ENCODE measurements at places on chromosomes 1 and 21. TPM values are rescaled to one million over a fixed set of nuclear protein-coding genes. Genes with fewer than 3 reads are reported as not detected.

GRCh38 chr1:107436552-107437241, 295.9 kb downstream of the NTNG1 start:
- DNase-seq, result no peak

DNA sequence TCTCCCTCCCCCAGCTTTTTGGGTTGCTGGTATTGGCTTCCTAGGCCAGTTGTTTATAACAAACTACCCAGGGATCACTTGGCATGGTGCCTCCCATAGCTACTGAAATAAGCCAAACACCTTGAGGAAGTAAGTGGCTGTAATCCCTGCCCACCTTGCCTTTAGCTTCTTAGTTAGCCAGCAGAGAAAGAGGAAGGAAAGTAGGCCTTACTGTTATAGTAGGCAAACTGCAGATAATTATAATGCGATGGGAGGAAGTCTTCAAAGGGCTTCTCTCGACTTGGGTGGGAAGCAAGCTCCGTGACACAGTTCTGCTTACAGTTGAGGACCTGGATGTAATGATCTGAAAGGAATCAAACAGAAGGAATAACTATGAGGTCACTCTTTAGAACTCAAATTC, 8.2 kb downstream of the P3H1 start:
- no peak for DNase-seq

The ETS2 gene
- total RNA-seq, result 15.9 TPM

The NUF2 gene
- 74.7 TPM for total RNA-seq

- peak; percentile 28 for DNase-seq
These were observed 28.6 kb upstream of the DUSP23 start for GRCh38 chr1:159752135-159752580.

- DNase-seq, result no peak
These were observed 58.0 kb upstream of the PRMT6 start for GRCh38 chr1:106998431-106999002.

GRCh38 chr1:67394548-67394947, 35.7 kb downstream of the SERBP1 start:
- no peak for DNase-seq

DNA sequence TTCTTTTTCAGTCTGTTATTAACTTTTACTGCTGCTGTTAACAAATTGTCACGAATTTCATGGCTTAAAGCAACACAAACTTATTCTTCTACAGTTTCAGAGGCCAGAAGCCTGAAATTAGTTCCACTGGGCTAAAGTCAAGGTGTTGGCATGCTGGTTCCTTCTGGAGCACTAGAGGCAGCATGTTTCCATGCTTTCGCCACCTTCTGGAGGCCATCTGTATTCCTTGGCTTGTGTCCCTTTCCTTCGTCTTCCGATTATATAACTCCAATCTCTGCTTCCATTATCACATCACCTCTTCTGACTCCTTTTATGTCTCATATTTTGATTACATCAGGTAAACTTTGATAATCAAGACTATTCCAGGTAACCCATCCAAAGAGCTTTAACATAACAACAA, 1742.1 kb downstream of the BRINP3 start:
- DNase-seq, result no peak

- DNase-seq, result no peak
These were observed 67.1 kb upstream of the PTGFRN start for GRCh38 chr1:116842654-116843053.

The LRRC39 gene
- total RNA-seq, result not detected

DNA sequence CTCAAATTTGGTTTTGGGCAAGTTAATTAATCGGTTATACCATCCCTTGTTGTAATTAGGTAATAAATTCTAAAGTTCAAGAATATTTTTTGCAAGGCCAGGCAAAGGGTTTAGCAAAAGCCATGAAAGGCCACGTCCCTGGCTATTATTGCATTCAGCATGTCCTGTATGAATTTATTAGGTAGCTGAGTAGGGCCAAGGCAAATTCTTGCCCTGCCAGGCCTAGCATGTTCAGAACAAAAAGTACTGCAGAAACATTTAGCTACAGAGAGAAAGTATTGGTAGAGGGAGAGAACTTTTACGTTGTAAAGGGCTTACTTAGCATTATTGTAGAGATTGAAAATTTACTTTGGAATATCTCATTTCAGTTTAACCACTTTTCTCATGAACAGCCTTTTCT, 94.4 kb downstream of the PATJ start:
- DNase-seq, result no peak

The HHAT gene
- 10.7 TPM for total RNA-seq

- no peak for DNase-seq
These were observed 80.7 kb downstream of the VWA5B1 start for GRCh38 chr1:20371411-20371810.

- no peak for DNase-seq
These were observed 74.1 kb downstream of the VPS26C start for GRCh38 chr21:37193006-37193405.

The TPTE gene
- total RNA-seq, result 1.2 TPM

GRCh38 chr1:175487956-175488355, 255.4 kb downstream of the TNR start:
- DNase-seq, result no peak

GRCh38 chr1:210696709-210697108, 368.0 kb downstream of the HHAT start:
- DNase-seq, result peak; percentile 72

GRCh38 chr1:200912737-200913407, 18.2 kb downstream of the INAVA start:
- DNase-seq, result no peak

GRCh38 chr1:232556351-232556750, 73.6 kb downstream of the SIPA1L2 start:
- DNase-seq, result no peak

Measured in A172 (cell line).